Stimulated activated CD8-positive, alpha-beta memory T cell treated with anti-CD3 and anti-CD28 coated beads, Interleukin-4, amount 100 ng/mL, for 1 hour (primary cell): ENCODE measurements at places on chromosomes 7 and 10.

DNA sequence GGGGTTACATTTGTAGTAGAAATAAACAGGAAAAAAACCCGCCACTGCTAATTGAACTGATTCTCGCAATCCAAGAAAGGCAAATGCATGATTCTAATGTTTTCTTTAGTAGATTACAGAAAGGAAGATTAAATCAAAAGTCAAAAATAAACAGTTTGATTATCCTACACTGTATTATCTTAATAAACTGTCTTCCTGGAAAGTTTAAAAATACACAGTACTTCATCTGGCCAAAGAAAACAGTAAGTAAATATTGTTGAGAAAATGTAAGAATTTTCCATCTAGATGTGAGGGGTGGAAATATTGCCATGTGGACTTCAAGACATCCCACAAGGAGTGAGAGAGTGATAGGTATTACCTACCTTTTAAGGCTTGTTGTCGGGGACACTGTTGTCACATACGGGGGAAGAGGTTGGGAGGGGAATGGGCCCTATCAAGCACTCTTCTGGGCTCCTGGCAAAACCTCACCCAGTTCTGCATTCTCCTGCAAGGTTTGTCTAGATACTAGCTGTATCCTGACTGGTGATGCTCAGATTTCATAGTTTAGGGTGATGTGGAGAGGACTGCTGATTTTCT, 17.8 kb downstream of the GRK5 start:
- DNase-seq = no peak

DNA sequence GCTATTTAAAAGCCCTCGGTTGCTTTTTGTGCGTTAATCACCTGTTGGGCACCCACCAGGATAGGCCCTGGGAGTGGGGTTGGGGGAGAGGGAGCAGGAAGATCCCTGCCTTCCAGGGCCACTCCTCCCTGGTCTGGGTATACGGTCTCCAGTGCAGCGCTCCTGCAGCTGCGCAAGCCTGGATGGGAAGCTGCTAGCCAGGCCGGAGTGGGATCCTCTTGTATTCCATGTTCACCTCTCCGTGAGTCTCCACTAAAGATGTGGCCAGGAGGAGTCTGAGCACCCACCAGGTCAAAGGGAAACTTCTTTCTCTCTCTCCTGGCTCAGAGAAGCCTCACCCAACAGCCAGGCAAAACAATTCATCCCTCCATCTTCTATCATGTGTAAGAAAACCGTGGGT, 78.8 kb upstream of the ANLN start:
- DNase-seq = no peak

- no peak for DNase-seq
Measured at GRCh38 chr7:30921540-30922401, 10.1 kb downstream of the AQP1 start.

GRCh38 chr7:19099924-19100323, 17.5 kb downstream of the TWIST1 start:
- DNase-seq = no peak

- DNase-seq = no peak
Measured at GRCh38 chr10:3902809-3903410, 117.9 kb upstream of the KLF6 start.

DNA sequence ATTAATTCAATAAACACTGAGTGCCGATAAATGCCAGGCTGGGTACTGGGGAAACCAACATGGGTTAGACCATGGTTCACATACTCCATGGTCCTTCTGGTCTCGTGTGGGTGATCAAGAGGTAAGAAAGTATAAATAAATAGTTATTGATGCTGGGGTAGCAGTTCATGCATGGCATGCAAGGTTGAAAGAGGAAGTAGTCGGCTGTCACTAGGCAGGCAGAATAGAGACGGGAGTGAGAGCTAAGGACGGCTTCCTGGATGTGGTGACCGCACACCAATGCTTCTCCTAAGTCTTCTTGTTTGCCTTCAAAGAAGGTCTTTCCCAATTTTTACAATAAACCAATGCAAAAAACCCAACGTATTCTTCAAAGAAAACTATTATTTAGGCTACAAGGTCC, 208.6 kb downstream of the ADAM12 start:
- DNase-seq = no peak

GRCh38 chr7:14978687-14979086, 76.1 kb upstream of the DGKB start:
- DNase-seq = no peak

DNA sequence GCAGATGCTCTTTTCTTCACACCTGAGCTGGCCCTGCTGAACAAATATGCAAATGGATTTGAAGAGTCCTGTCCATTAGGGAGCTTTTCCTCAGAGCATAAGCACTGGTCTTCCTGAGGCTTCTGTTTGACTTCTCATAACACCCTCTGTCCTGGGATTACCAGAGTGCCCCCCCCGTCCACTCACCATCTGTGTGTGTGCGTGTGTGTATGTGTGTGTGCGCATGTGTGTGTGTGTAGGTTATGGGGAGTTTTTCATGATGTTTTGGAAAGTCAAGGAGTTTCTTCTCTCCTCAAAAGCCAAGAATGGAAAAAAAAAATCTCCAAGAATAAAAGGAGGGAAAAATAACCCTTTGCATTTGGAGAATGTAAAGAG, 57.7 kb upstream of the COMTD1 start:
- no peak for DNase-seq

DNA sequence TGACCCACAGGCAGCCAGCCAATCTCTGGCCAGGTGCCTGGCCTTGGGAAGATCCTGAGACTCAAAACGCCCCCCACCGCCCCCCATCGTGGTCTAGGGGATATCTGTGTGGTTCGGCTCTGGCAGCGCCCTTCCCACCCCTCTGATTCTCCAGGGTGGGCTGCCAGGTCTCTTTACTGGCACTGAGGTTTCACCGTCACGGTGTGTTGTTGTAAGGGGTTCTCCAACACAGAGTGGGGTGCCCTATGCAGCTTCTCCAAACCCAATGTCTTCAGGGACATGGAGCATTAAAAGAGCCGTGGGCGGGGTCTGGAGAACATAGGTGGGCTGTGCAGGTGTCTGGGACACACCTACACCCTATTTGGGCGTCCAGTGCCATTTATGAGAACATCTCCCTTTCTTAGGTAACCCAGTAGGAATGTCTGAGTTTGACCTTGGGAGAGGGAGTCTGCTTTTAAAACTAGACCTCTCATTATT, 1.5 kb downstream of the MAFK start:
- no peak for DNase-seq

- DNase-seq = no peak
Measured at GRCh38 chr7:52260046-52260665, 775.3 kb upstream of the POM121L12 start.

GRCh38 chr10:124307591-124307990, 111.1 kb downstream of the OAT start:
- no peak for DNase-seq

- DNase-seq = no peak
Measured at GRCh38 chr7:133570321-133570720, 317.4 kb downstream of the EXOC4 start.

DNA sequence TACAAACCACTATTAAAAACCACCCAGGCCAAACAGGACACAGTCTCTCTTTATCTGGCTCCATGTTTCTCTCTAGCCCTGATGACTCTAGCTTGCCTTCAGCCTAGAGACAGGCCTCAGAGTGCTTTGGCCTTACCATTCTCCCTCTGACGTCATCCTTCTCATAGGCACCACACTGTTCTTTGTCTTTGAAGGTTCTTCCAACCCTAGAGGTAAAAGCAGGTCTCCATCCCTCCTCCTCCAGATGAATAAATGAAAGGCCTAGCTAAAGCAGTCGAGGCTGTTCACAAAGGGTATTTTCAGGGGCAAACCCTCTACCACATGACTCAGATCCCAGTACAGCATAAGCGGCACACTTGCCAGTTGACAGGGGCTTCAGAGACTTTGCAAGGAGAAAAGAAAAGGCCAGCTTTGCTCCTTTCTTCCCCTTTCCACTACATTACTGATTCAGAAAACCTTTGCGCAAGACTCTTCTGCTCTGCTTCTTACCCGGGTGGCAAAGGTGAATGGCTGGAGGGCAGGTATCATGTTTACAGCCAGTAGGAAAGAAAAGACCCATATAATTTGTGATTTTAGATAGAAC, 14.8 kb downstream of the NFE2L3 start:
- DNase-seq = no peak

GRCh38 chr7:98227939-98228338, 16.7 kb downstream of the BHLHA15 start:
- no peak for DNase-seq
